Globus pallidus (tissue), 1 donor: ENCODE measurements at places on chromosomes 1 and 21.

GRCh38 chr1:34163792-34164731, 968 bp downstream of the CSMD2 start:
- peak; percentile 31 for DNase-seq

DNA sequence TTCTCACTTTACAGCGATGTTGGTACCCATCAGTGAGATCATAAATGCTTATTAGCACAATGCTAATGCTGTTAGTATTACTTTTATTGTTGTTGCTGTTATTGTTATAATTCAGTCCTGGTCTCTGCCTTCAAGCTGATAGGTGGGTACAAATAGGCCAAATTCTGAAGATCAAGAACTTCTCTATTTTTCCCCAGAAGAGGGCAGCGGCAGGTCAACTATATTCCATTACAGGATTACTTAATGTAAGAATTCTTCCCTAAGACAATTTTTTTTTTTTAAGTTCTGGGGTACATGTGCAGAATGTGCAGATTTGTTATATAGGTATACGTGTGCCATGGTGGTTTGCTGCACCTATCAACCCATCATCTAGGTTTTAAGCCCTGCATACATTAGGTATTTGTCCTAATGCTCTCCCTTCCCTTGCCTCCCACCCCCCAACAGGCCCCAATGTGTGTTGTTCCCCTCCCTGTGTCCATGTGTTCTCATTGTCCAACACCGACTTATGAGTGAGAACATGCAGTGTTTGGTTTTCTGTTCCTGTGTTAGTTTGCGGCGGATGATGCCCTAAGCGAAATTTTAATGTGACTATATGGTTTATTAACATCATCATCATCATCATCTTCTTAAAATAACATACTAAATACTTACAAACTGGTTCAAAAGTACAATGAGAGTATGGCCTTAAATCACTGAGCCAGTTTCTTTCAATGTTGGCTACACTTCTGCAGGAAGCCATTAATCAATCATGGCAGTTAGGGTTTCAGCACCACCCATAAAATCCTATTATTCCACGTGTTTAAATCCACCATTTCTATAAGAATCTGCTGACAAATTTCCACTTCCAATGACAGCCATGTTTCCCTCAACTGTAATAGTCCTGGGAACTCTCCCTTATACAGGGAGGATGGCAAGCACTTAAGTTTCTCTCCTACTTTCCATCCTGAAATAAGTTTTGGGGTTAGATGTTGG, 19.2 kb downstream of the SLC19A2 start:
- peak; percentile 19 for DNase-seq

DNA sequence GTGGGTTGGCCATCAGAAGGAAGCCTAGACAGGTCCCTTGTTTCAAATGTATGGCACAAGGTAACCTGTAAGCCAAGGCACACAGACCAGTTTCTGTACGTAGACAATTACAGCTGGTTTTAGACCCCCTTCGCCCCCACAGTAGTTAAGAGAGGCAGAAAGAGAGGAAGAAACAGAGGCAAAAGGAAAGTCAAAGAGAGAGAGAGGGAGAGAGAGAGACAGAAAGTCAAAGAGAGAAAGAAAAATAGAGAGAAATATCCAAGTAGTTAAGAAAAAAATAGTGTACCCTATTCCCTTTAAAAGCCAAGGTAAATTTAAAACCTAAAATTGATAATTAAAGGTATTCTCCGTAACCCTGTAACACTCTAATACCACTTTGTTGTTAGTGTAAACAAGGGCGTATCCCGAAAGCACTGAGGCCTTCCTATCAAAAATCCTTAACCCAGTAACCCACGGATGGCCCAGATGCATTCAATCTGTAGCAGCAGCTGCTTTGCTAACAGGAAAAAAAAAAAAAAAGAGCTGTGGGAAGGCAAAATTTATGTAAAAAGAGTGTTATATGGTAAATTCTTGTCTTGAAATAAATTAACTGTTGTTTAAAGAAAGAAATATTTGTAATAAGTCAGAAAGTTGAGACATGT, 49.4 kb downstream of the ADCY10 start:
- DNase-seq, result no peak

GRCh38 chr21:14318578-14318977, 64.4 kb downstream of the HSPA13 start:
- DNase-seq, result no peak

DNA sequence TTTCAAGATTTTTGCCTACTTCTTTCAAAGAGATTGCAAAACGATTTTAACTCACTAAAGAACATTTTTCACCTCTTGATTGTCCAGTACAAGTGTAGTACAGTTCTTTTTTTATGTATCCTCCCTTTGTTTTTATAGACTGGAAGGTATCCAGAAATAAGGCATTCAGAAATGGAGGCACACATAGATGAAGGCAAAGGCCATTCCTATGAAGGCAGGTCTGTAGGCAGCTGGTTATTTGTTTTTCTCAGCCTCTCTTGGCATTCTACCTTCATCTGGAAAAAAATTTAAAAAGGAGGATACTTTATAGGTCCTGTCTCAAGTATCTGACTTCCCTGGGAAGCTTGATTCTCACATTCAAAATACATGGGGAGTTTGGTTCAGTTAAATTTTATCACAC, 18.6 kb upstream of the SLC16A1 start:
- no peak for DNase-seq
